KBM-7 (cell line): ENCODE measurements at places on chromosomes 2 and 18.

- DNase-seq = no peak
These were observed 181.3 kb downstream of the INSIG2 start for GRCh38 chr2:118269408-118270051.

- no peak for DNase-seq
These were observed 60.3 kb upstream of the THUMPD2 start for GRCh38 chr2:39839261-39839848.

DNA sequence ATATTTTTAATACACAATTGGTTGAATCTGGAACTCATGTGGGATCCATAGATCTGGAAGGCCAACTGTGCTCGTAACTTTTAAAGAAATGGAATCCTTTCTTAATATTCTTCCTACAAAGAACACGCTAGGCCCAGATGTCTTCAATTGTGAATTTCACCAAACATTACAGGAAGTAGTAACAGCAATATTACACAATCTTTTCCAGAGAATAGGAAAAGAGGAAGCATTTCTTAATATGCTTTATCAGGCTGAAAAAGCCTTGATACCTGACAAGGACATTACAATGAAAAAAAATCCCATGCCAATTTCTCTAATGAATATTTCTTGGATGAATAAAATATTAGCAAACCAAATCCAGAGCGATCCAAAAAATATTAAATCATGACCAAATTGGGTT, 80.3 kb upstream of the HAAO start:
- DNase-seq = peak; percentile 49

DNA sequence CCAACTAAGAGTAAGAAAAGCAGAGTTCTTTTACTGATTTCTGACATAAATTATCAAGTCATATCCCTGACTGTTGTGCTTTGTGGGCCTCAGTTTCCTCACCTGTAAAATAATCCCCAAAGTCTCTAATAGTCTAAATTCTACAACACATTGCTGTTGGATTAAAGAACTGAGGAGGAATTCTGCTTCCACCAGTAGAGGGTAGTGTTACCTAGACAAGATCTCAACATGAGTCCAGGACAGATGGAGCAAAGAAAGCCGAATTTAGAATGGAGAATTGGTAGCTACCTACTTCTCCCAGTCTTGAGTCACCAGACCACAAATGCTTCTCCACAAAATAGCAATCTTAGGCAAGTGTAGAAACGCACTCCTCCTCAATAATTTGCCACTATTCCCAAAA, 462.5 kb upstream of the FSHR start:
- peak; percentile 26 for DNase-seq

GRCh38 chr2:195037045-195037444, 620.0 kb upstream of the SLC39A10 start:
- no peak for DNase-seq

- DNase-seq = no peak
These were observed 130.0 kb downstream of the LPIN1 start for GRCh38 chr2:11876436-11876835.
